ENCODE measurements at places on chromosomes 7 and 10. TPM values are rescaled to one million over a fixed set of nuclear protein-coding genes. Genes with fewer than 3 reads are reported as not detected.
A peak's percentile ranks its signal among the peaks of the same experiment; 100 is the strongest.

- no peak for DNase-seq
- no peaks in the 10 kb centered on the region for H3K4me1 ChIP-seq
- H3K27me3 ChIP-seq: no peaks in the 10 kb centered on the region
- no peaks in the 10 kb centered on the region for H3K36me3 ChIP-seq
- H3K4me3 ChIP-seq: no peak overlapping the region
Measured at GRCh38 chr7:84009051-84009450, 185.5 kb downstream of the SEMA3A start.

ADAM22 gene
- total RNA-seq: 0.25 TPM

TFR2 gene
- 358 TPM for total RNA-seq

DNA sequence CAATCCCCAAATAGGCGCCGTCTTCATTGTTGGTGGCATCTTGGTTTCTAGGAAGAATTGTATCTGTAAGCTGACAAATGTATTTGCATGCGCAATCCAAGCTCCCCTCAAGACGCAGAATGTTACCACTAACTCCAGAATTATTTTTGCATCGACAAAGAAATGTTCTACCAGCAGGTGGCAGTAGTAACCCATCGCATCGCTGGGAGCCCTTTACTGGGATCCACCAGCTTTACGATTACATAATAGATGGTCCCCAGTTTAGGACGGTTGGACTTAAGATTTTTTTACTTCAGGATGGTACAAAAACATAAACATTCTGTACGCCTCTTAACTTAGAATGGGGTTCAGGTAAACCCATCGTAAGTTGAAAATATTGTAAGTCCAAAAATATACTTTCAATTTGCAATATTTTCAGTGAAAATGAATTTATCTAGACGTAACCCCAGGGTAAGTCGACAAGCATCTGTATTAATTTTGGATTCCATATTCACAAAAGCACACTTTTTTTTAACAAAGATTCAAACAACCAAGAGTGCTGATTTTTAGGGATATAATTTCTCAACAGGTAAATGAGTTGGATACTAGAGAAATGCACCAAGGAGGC, 114.0 kb upstream of the COBL start:
- H3K4me1 ChIP-seq: no peaks in the 10 kb centered on the region
- H3K4me3 ChIP-seq: no peak overlapping the region
- DNase-seq: peak; percentile 54

ACBD7 gene
- total RNA-seq: not detected

POLR2J3 gene
- total RNA-seq: 27.7 TPM

DNA sequence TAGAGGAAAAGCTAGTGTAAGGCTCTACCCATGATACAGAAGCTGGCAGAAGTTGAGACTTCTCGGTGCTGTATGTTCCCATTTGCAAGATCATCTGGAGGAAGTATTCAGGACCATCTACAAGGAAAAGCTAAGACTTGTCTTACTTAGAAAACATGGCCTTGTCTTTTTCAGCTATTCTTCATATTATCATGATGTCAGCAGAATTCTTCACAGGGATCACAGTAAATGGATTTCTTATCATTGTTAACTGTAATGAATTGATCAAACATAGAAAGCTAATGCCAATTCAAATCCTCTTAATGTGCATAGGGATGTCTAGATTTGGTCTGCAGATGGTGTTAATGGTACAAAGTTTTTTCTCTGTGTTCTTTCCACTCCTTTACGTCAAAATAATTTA, 79.6 kb upstream of the SCIN start:
- no peak for DNase-seq
- no peaks in the 10 kb centered on the region for H3K4me1 ChIP-seq
- no peaks in the 10 kb centered on the region for H3K36me3 ChIP-seq
- H3K27me3 ChIP-seq: no peaks in the 10 kb centered on the region
- H3K27ac ChIP-seq: no peak overlapping the region

- no peaks in the 10 kb centered on the region for H3K27me3 ChIP-seq
- H3K4me3 ChIP-seq: no peak overlapping the region
- no peaks in the 10 kb centered on the region for H3K4me1 ChIP-seq
- no peak for DNase-seq
Measured at GRCh38 chr7:28360739-28361138, 51.6 kb upstream of the CREB5 start.

- no peak for DNase-seq
- H3K4me3 ChIP-seq: no peak overlapping the region
- H3K36me3 ChIP-seq: peaks cover 12% of the 10 kb centered on the region
- H3K27ac ChIP-seq: no peak overlapping the region
Measured at GRCh38 chr7:155741805-155742204, 70.5 kb downstream of the SHH start.
